A172 (cell line): ENCODE measurements at places on chromosomes 1 and 21.

DNA sequence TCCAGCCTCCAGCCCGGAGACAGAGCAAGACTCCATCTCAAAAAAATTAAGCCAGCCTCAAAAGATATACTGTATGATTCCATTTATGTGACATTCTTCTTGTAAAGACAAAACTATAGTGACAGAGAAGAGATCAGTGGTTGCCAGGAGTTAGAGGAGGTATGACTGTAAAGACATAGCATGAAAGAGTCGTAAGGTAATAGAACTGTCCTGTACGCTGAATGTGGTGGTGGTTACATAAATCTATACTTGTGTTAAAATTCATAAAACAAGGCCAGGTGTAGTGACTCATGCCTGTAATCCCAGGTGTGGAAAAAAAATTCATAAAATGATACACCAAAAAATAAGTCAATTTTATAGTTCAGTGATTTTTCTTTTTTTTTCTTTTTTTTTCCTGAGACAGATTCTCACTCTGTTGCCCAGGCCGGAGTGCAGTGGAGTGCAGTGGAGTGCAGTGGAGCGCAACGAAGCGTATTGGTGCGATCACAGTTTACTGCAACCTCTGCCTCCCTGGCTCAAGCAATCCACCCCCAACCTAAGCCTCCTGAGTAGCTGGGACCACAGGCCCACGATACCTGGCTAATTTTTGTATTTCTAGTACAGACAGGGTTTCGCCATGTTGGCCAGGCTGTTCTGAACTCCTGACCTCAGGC is 84.9 kb upstream of the CXADR start:
- DNase-seq, result no peak

- no peak for DNase-seq
These were observed 45.0 kb downstream of the XCL1 start for GRCh38 chr1:168621356-168621755.

DNA sequence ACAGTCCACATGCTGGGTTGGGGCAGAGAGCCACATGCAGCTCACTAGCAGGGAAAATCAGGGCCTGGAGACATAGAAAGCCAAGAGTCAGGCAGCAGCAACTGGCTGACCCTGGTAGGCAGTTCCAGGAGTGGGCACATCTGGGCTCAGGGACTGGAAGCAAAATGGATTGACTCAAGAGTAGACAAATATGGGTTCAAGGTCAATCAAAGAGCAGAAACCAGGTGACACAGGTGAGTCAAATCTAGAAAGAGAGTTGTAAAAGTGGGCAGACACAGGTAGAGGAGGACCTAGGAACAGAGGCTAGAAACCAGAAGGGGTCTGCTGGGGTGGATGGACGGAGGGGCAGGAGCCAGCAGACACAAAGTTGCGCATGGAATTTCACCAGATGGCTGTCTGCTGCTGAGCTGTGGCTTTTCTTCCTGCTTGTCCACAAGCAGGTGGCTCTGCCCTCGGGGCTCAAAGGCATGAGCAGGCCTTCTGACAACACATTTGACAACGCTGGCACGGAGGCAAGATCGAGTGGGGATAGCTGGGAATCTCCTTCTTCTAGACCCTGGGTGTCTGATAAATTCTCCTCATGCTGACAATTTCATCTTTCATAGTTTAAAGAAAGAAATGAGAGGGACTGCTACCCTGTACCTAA is 40.8 kb upstream of the IGSF3 start:
- DNase-seq, result no peak

DNA sequence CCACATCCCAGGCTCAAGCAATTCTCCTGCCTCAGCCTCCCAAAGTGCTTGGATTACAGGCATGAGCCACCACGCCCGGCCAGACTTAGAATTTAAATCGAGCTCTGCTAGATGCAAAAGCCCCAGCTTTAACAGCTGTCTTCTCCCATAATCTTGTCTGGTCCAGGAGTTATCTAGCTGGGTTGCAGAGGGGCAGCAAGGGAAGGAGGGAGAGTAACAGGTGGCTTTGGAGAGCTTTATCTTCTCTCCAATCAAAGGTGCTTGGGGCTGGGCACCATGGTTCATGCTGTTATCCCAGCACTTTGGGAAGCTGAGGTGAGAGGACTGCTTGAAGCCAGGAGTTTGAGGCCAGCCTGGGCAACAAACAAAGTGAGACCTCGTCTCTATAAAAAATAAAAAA is 3.9 kb downstream of the RHBG start:
- DNase-seq, result no peak

DNA sequence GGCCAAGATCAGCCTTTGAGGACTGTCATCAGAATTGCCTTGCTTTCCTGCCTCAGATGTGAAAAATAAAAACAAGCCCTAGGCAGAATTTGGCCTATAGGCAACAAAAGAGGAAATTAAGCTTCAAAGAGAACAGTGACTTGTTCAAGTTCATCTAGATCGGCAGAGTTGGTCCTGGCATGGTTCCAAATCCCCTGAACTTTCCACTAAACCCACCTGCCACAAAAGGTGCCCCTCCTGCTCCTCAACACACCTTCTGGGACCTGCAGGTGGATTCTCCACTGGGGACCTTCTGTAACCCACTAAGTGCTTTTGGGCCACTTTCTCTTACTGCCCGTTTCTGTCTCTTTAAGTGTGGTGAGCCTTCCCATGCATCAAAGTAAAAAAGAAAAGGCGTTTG is 42.5 kb upstream of the LRRN2 start:
- no peak for DNase-seq

GRCh38 chr1:51313268-51313852 is 17.0 kb downstream of the TTC39A start:
- DNase-seq, result peak; percentile 15

- peak; percentile 49 for DNase-seq
These were observed 108.0 kb upstream of the TRABD2B start for GRCh38 chr1:48105165-48105564.

GRCh38 chr1:6245086-6245868 is 1.3 kb downstream of the HES3 start:
- DNase-seq, result peak; percentile 53

DNA sequence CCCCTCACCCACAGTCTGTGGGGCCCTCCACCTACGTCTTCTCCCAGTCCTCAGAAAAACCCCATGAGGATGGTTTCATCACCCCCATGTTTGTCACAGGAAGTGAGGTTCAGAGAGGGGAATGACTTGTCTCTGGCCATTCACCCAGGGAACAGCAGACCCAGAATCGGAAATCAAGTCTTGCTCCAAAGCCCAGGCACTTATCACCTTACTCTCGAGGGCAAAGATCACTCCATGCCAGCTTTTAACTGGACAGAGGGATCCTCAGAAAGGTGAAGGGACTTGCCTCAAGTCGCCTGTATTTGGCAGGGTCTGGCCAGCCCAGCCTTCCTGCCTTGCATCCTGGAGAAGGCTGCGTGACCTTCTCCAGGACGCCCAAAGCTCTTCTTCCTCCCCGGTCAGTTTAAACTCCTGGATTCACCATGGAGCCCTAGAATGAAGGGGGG is 57.9 kb upstream of the SSBP3 start:
- no peak for DNase-seq

- DNase-seq, result no peak
These were observed 142.6 kb downstream of the GRIK1 start for GRCh38 chr21:29797155-29797554.

GRCh38 chr1:204464701-204465100 is 29.9 kb downstream of the PIK3C2B start:
- DNase-seq, result no peak

GRCh38 chr1:233111731-233112130 is 161.3 kb downstream of the NTPCR start:
- DNase-seq, result no peak

- no peak for DNase-seq
These were observed 10.8 kb downstream of the MCL1 start for GRCh38 chr1:150568594-150568966.

- DNase-seq, result no peak
These were observed 173.6 kb upstream of the CHRM3 start for GRCh38 chr1:239212811-239213220.

- DNase-seq, result no peak
These were observed 46.8 kb downstream of the CD247 start for GRCh38 chr1:167471568-167471967.

GRCh38 chr1:201023517-201023902 is at the start of gene KIF21B:
Gene KIF21B, minus strand, starts transcription at chr1:201023714. Its CDS starts 331 bp downstream, at chr1:201023383.
- DNase-seq, result peak; percentile 53

- no peak for DNase-seq
These were observed 22.3 kb downstream of the WLS start for GRCh38 chr1:68210027-68210426.
